ENCODE measurements at places on chromosomes 1 and 21.

GRCh38 chr1:233668725-233669294, 54.9 kb downstream of the KCNK1 start:
- DNase-seq, result no peak

- DNase-seq, result peak; percentile 17
Measured at GRCh38 chr1:236141447-236142252, 689 bp upstream of the GPR137B start.

DNA sequence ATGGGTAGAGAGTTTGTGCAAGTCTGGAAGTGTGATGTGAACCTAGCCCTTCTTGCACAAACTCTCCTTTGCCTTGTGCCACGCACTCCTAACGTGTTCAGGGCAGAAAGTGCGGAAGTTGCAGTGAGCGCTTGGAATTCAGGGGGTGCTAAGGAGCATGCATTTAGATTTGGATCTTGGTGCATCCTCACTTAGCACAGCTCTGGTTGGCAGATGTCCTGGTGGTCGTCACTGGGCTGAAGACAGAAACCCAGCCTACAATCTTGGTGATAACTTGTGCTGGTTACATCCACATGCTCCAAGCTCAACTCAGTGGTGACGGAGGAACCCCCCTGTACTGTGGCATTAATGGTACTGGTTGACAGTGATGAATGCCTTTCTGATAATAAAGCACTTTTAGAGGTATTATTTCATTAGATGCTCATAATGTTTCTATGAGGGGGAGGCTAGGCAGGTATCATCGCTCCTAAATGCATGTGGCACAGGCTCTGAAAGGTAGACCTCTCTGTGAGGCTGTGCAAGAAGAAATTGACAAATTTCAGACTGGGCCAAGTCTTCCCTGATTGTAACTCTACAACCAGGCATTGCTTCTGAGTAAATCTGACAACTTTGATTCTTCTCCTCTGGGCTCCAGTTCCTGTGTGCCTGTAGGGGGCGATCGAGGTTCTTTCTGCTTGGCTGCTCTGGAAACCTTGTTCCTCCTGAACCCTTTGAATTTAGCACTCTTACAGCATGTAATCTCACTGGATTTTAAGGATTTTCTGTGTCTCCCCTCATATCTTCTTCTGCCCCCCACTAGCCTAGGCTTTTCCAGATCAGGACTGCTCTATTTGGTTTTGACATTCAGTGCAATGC, 40.6 kb downstream of the MAPKAPK2 start:
- peak; percentile 78 for DNase-seq

- no peak for DNase-seq
Measured at GRCh38 chr1:204373911-204374310, 14.2 kb upstream of the PLEKHA6 start.

DNA sequence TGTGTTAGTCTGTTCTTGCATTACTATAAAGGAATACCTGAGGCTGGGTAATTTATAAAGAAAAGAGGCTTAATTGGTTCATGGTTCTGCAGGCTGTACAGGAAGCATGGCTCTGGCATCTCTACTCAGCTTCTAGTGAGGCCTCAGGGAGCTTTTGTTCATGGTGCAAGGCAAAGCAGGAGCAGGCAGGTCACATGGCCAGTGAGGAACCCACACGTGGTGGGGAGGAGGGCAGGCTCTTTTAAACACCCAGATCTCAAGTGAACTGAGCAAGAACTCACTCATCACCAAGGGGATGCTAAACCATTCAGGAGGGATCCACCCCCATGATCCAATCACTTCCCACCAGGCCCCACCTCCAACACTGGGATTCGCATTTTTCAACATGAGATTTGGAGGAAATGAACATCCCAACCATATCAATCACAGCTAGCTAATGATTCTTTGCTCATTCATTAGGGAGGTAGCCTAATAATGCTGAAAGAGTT, 51.4 kb upstream of the RAP1A start:
- no peak for DNase-seq

GRCh38 chr1:67952071-67952470, 98.4 kb downstream of the DIRAS3 start:
- DNase-seq, result no peak

DNA sequence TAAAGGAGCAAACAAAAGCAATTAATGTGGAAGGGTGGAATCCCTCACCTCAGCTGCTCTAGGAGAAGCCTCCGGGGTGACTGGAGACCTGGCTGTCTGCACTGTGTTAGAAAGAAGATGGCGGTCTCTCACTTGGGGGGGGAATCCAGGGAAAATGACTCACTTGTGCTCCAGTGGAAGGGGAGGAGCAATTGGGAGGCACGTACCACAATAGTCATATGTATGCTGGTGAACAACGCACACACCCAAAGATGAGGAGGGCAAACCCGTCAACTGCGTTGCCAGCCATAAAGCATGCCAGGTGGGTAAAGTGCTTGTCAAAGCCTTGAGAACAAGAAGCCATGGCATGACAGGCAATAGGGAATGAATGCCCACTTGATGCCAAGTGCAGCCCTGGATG, 22.1 kb downstream of the PLEKHA6 start:
- no peak for DNase-seq

- DNase-seq, result no peak
Measured at GRCh38 chr1:241048622-241049021, 308.4 kb downstream of the RGS7 start.

GRCh38 chr1:53754484-53755312, 15.7 kb upstream of the GLIS1 start:
- peak; percentile 66 for DNase-seq

- DNase-seq, result no peak
Measured at GRCh38 chr1:230122366-230123279, 55.6 kb downstream of the GALNT2 start.

DNA sequence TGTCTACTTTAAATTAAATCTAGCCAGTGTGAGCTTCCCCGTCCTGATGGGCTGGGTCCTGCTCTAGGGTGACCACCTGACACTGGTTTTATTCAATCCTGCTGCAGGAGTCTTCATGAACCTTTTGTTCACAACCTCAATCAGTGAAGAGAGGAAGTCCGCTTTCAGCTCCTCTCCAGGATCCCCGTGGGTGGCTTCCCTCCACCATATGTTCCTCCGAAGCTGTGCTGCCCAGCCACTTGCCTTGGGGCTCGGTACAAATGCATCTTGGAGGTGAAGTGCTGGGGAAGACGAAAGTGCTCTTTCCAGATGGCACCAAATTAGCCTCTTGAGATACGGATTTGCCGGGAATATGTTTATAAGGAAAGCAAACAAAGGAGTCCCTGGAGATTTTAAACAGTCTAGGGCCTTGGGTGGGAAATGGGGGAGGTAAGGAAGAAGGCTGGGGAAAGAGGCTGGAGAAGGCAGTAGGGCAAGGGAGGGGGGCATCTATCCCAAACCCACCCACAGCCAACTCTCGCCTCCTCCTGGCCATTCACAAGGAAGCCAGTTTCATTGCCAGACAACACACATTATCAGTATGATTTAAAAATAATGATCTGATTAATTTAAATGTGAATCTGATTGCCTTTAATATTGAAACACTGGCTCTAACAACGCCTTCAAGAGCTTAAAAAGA, 430.8 kb downstream of the DISC1 start:
- DNase-seq, result no peak

DNA sequence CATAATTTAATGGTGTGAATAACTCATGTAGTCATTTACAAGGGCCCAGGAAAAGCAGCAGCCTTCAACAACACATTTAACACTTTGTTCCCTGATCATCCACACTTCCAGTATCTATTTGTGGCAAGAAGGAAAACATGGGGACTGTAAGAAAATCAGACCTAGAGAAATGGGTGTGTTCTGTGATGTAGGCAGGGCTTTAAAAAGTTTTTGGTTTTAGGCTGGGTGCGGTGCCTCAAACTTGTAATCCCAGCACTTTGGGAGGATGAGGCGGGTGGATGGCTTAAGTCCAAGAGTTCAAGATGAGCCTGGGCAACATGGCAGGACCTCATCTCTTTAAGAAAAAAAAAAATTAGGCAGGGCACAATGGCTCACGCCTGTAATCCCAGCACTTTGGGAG, 14.2 kb upstream of the WDR47 start:
- DNase-seq, result no peak

GRCh38 chr1:214363386-214363785, 82.4 kb downstream of the SMYD2 start:
- DNase-seq, result no peak

- peak; percentile 60 for DNase-seq
Measured at GRCh38 chr1:225977937-225978748, 21.0 kb downstream of the SDE2 start.

GRCh38 chr1:55828044-55828443, 612.9 kb upstream of the USP24 start:
- no peak for DNase-seq

GRCh38 chr1:23864801-23865542, 3.1 kb downstream of the FUCA1 start:
- no peak for DNase-seq

Measured in Kasumi-1 (cell line).